ENCODE measurements at places on chromosomes 6 and 20.

GRCh38 chr6:27383481-27383880, 5.1 kb upstream of the ZNF391 start:
- DNase-seq: no peak

DNA sequence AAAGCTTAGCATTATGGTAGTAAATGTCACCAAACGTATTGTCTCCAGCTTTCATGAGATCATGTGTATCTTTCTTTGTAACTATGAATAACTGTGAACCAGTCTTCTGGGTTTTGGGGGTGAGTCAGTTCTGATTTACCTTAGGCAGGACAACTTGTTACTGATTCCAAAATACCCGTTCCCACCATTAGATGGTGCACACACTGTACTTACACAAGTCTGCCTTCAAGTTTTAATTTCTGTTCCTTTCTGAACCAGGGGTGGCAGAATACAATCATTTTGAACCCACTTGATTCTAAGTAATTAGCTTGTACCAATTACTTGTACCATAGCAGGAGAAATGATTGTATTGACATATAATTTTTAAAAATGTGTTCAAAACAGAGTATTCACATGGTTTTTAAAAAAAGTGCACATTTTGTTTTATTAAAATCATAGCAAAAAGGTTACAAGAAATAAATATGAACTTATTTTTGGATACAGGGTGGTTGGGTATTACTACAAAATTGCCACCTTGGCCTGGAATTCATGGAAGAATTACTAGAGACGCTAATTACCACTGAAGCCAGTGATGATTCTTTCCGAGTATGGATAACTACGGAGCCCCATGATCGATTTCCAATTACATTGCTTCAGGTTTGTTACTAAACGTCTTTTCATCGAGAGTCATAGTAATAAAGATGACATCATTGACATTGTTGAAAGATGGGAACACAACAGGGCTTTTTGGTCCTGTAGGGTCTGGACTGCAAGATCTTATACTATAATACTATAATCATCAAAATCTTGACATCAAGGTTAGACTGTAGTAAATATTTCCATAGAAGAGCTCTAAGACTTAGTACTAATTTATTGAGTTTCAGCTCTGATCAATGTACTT, 75.2 kb upstream of the GLP1R start:
- no peak for DNase-seq

- DNase-seq: peak; percentile 31
These were observed 116.6 kb downstream of the CBLN4 start for GRCh38 chr20:55888685-55889084.

DNA sequence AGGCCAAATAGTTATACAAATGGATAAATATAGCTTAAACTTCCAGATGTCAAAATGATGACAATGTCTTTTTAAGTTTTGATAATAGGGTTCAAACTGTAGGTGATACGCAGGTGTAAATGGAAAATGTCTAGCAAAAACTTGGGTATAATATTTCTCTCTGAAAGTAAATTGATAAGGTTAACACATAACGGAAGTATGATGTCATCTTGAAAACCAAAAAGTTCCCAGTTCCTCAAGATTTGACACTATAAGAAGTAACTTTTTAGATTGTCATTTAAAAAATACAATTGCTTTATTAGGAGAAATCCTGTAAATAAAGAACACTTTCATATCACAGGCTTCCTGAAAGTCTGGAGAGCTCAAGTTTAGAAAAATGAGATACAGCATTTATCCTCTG, 483.4 kb downstream of the FRK start:
- no peak for DNase-seq

GRCh38 chr6:113908801-113909200, 51.7 kb downstream of the MARCKS start:
- DNase-seq: no peak

GRCh38 chr6:2666906-2667575, 83.7 kb downstream of the MYLK4 start:
- DNase-seq: no peak

GRCh38 chr6:142846883-142847287, 98.1 kb downstream of the HIVEP2 start:
- DNase-seq: peak; percentile 61

GRCh38 chr6:158039571-158040050, 57.9 kb downstream of the SYNJ2 start:
- no peak for DNase-seq

DNA sequence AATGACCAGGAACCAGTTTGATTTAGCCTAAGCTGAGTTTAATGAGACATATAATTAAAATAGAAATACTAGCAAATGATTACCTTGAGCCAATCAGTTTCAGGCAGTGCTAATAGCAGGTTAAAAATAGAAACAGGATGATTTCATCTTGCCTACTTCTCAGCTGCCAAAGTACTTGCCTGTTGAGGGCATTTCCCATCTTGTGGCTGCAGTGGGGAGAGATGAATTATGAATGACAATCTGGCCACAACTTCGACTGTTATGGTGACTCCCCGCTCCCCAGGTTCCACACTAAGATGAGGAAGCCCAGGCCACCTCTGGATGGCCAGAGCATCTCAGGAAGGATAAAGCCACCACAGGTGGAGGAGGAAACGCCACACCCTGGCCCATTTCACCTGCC, 31.3 kb downstream of the MBOAT1 start:
- no peak for DNase-seq

DNA sequence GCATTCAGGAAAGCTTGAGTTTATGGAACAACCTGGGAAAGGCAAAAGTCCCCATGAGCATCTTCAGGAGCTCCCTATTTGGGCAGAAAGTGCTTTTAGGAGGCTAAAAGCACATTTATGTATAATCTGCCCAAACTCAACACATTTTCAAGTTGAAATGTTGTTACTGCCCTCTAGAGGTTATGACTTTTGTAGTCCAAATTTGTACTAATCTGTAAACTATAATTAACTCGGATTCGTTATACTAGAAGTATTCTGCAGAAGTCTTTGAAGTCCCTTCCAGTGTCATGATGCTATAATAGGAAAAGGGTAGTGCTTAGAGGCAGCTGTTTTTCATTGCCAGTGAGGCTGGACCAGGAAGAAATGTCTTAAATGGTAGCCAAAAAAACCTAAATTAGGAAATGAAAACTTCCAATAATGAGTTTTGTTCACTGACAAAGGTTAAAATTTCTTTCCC, 44.8 kb upstream of the EMILIN3 start:
- no peak for DNase-seq

GRCh38 chr20:54221996-54222890, 14.4 kb downstream of the PFDN4 start:
- peak; percentile 31 for DNase-seq

DNA sequence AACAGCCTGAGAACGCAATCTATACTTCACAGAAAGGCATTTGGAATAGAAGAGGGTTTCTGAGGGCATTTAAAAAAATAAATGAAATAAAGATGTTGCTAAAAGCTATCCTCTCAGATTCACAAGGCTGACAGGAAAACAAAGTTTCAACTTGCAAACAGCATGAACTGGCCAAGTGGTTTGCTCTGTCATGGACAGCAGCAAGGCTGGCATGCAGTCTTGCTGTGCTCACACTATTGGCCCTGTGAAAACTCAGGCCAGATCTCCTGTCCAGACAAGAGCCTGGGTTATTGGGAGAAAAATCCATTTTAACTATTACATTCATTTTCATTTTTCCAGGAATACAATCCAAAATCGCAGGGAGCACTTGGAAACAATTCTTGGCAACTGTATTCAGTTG, 506.2 kb upstream of the SLC35B3 start:
- no peak for DNase-seq

DNA sequence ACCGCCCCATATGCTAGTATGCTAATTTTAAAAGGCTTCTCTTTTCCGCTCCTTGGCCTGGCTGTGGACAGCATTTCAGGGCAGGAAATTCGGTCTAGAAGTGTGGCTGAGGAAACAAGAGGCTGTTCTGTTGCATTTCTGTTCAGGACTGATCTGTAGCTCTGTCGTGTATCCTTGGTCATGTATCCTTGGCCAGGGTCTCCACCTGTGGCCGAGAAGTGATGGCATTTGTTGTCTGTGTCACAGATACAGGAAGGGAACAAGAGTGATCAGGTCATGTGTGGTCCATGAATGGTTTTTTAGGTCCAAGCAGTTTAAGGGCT, 300.5 kb upstream of the SUPT3H start:
- DNase-seq: no peak

DNA sequence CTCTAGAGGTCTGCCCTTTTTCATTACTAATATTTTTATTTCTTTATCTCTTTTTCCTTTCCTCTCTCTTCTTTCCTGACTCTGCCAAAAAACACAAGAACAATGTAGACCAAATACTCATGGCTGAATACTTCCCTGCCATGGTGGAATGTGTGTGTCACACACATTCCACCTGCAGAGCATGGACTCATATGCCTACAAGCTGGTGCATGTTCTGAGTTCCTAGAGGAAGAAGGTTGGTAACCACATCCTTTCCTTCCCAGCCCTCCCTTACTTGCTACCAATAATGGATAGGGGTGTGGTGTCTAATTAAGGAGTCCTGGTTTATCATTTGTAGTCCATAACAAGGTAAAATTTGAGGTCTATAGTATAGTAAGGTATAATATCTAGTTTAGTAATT, 15.2 kb upstream of the CST9L start:
- DNase-seq: no peak

DNA sequence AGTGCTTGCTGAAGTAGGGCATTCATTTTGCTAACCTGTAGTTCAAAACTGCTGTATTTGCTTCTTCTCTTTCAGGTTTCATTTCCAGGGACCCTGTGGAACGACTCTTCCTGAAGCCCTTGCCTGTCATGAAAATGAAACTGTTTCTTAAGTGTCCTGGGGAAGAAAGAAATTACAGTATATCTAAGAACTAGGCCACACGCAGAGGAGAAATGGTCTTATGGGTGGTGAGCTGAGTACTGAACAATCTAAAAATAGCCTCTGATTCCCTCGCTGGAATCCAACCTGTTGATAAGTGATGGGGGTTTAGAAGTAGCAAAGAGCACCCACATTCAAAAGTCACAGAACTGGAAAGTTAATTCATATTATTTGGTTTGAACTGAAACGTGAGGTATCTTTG, 3.4 kb upstream of the NOL7 start:
- DNase-seq: no peak

- no peak for DNase-seq
These were observed 22.9 kb upstream of the JAG1 start for GRCh38 chr20:10696650-10697049.

DNA sequence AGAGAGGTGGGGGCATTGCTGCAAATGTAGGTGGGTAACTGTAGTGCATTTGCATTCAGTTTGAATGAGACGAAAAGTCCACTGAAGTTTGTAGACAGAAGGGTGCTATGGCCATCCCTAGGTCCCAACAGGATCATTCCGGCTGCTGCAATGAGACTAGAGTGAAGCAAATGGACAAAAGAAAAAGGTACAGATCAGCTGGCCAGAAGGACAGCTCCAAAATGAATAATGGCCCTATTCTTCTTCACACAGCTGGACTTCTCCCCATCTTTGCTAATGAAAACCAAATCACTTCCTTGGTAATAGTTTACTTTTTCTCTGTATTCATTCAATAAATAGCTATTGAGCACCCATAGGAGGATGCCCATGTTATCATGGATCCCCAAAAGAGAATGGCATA, 56.4 kb upstream of the TPD52L1 start:
- no peak for DNase-seq

DNA sequence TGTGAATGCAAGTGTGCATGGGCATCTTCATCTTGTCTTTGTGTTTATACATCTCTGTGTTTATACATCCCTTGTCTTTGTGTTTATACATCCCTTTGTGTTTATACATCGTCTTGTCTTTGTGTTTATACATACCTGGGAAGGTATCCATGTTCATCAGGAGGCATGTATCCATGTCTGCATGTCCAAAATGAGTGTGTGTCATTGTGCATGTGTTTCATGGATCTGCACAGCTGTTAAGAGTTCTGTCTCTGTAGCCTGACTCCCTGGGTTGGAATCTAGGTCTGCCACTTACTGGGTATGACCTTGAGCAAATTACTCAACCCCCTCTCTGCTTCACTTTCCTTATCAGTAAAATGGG, 50.1 kb upstream of the SIRPA start:
- DNase-seq: no peak

GRCh38 chr6:83536034-83536646, 23.8 kb downstream of the PRSS35 start:
- DNase-seq: peak; percentile 53

GRCh38 chr6:147900247-147900830, 391.8 kb downstream of the SAMD5 start:
- no peak for DNase-seq

DNA sequence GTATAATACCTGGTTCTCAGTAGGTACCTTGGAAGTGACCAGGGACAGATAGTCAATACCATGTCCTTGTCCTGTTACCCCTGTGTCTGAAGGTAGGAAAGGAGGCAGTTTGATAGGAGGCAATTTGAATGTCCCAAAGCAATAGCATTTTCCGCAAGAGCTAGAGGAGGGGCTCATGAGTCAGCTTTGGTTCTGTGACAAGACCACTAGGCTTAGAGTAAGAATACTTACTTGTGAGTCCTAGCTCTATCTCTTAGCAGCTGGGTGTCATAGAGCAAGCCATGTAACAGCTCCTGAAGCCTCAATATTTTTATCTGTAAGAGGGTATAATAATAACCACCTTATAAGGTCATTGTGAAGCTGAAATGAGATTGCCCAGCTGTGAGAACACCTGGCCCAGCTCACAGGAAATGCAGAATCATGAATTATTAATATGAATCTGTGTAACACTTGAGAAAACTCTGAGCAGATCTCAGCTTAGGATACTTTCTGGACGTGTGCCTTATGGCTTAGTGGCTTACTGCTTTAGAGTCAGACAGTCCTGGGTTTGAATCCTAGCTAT, 58.6 kb downstream of the DAAM2 start:
- no peak for DNase-seq

GRCh38 chr20:63840405-63840828, 9.4 kb upstream of the ZBTB46 start:
- DNase-seq: no peak

- DNase-seq: no peak
These were observed 208.5 kb upstream of the CITED2 start for GRCh38 chr6:139582956-139583355.

GRCh38 chr20:32603046-32603726, 18.1 kb upstream of the NOL4L start:
- DNase-seq: no peak

DNA sequence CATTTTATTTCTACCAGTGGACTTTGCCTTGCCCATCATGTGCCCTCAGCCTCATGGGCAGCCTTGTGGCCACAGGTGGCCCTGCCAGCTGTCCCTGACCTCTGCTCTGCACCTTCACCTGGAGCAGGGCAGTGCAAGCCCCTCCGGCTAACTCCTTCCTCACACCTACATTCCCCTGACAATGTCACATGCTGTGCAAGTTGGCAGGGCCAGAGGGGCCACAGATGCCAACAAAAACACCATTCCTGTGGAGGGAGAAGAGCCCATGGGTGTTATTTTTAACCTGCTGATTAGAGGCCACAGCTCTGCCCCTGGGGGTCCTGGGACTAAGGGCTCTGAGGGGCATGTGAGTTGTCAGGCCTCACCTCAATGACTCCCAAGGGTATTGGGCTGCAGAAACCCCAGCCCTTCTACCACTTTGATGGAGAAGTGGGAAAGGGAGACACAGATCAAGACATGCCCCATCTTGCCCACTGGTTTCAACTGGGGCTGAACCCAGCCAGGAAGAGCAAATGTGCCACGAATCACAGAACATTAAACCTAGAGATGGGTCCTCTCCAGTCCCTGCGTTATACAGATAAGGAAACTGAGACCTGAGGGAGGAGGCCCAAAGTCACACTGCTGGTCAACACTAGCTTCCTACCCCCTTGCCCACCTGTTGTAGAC, 65.0 kb downstream of the MRPL14 start:
- DNase-seq: no peak

- peak; percentile 43 for DNase-seq
These were observed 73.8 kb upstream of the CCN6 start for GRCh38 chr6:111980143-111980542.

- DNase-seq: no peak
These were observed 25.3 kb downstream of the CASS4 start for GRCh38 chr20:56437196-56437960.

GRCh38 chr20:63935447-63935846, 20.8 kb downstream of the UCKL1 start:
- no peak for DNase-seq

Data from femur (tissue), 1 donor.